Calu3 (cell line): ENCODE measurements at places on chromosomes 16 and 17. TPM values are rescaled to one million over a fixed set of nuclear protein-coding genes. Genes with fewer than 3 reads are reported as not detected.

- peak; percentile 87 for DNase-seq
Measured at GRCh38 chr17:39960524-39961041, 2.2 kb upstream of the GSDMA start.

GRCh38 chr16:58464047-58464915 is 35.7 kb upstream of the NDRG4 start:
- peak; percentile 53 for DNase-seq

- DNase-seq, result no peak
Measured at GRCh38 chr17:16446338-16446983, 31.1 kb downstream of the TRPV2 start.

- DNase-seq, result no peak
Measured at GRCh38 chr16:27198451-27199234, 4.7 kb upstream of the KDM8 start.

DNA sequence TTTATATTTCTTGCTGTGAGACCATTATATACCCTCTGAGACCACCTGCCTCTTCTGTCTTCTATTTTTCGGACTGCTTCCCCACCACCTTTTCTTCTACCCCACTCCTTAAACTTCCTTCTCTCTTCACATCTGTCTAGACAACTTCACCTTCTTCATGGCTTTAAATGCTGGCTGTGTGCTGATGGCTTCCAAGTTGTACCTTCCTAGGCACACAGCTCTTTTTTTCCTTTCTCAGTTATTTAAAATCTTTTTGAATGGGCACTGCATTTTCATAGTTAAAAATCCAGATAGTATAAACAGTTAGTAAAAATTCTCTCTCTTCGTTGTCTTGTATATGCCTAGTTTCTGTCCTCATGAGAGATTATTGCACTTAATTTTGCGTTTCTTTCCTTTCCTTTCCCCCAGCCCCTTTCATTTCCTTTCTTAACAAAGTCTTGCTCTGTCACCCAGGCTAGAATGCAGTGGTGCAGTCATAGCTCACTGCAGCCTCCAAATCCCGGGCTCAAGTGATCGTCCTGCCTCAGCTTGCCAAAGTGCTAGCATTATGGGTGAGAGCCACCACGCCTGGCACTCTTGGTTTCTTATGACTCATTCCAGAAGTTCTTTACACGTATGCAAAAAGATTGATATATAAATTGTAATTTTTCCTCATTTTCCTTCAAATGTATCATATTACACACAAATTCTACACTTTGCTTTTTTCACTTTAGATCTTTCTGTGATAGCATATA is 114.3 kb downstream of the NPIPB5 start:
- no peak for DNase-seq

GRCh38 chr16:65621640-65622039 is 499.8 kb upstream of the CDH11 start:
- DNase-seq, result no peak

DNA sequence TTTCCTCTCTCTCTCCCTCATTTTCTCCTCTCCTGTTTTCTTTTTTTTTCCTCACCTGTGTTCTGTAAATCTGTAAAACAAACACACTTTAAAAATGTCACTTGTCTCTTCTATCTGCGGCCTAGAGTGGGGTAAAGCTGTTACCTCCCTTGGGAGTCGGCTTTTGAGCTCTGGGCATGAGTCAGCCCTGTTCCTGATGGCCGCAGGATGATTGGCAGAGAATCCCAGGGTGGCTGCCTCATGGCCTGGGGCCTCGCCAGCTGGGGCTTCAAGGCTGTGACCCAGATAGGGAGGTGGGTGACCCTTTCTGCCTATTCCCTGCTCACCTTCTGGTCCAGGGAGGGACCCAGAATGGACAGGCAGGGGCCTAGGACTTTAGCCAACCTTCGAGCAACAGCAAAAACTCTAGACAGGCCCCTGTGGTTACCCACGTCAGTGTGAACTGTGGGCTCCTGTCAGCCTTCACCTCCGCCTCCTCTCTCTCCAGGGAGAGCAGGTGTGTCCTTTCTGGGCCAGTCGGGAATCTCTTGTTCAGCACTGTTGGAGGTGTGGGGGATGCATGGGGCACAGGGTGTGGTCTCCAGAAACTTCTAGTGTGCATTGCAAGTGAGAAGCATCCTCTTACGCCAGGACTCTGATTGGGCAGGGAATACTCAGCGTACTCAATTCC is 87.4 kb downstream of the RAP1GAP2 start:
- no peak for DNase-seq

DNA sequence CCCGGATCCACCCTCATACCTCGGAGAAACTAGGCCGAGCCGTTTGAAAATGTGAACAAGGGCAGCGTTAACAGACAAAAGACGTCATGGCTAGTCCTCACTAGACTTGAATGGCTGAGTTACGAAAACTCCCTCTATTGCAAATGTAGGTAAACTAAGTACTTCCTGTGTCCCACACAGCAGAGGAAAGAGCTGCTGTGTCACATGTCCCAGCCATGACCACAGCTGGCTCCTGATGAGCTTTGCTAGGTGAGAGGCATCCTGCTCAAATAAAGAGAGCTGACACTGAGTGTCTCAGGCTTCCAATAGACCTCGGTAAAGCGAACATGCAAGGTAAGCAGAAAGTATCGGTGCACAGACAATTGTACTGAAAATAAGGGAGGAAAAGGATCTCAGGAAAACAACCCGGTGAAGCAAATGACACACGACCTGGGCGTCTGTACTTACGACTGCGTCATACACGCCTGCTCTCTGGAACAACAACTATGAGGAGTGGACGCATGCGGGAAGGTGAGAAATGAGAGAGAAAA is 26.0 kb downstream of the TMEM204 start:
- no peak for DNase-seq

- DNase-seq, result peak; percentile 53
Measured at GRCh38 chr16:5056352-5056751, 9.4 kb downstream of the C16orf89 start.

- DNase-seq, result no peak
Measured at GRCh38 chr17:29131814-29132682, 48.1 kb downstream of the MYO18A start.

DNA sequence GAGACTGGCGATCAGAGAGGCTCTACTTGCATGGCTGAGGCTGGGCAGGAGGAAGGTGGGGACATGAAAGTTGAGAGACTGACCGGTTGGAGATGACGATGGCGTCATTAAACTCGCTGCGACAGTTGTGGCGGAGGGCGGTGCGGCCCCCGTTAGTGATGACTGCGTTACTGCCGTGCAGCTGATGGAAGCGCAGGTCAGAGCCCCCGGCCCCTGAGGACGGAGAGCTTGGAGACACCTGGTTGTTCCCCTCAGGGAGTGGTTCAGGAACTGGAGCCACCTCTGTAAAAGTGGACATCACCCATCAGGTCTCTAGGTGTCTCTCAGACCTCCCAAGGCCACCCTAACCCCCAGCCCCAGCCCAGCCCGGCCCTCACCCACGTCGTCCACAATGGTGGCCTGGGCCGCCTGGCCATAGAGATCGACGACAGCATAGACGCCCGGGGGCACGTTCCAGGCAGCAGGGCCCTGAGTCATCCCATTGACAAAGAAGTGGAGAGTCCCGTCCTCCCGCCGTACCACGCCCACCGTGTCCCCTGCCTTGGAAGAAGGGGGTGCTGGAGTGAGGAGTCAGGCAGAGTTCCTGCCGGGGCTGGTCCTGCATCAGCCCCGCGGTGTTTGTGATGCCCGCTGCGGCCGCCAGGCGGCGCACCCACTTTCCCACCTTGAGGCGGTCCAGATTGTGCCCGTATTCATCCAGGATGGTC is 5.3 kb downstream of the NEURL4 start:
- DNase-seq, result no peak

- no peak for DNase-seq
Measured at GRCh38 chr16:57245472-57246113, 534 bp downstream of the ARL2BP start.

The NPIPB8 gene
- total RNA-seq, result 1.2 and 1.8 TPM in 2 replicates

DNA sequence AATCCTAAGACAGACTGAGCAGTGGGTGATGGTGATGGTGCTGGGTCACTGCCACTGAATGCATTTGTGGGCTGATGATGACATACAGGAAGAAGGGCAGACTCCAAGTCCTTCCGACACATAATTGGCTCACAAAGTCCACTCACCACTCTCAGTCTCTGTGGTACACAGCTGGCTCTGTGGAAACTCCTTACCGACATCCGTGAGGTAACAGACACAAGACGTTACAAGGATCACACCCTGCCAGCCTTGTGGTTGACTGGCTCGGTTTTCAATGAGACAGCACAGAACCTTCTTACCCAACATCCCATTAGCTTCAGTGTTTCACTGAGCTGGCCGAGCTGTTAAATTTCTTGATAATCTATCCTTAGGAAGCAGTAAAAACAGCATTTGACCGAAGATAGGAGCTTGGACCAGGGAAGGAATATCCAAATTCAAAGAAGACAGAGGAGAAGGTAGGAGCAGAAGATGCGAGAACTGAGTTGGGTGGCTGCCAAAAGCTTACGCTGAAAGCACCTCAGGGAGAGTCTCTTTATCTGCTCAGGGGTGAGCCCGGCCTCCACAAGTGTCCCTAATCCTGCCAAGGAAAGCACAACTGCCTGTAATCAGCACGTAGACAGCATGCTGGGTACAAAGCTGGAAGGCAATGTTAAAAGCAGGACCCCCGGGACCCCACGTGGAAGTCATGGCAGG is 5.5 kb upstream of the MXRA7 start:
- DNase-seq, result no peak

DNA sequence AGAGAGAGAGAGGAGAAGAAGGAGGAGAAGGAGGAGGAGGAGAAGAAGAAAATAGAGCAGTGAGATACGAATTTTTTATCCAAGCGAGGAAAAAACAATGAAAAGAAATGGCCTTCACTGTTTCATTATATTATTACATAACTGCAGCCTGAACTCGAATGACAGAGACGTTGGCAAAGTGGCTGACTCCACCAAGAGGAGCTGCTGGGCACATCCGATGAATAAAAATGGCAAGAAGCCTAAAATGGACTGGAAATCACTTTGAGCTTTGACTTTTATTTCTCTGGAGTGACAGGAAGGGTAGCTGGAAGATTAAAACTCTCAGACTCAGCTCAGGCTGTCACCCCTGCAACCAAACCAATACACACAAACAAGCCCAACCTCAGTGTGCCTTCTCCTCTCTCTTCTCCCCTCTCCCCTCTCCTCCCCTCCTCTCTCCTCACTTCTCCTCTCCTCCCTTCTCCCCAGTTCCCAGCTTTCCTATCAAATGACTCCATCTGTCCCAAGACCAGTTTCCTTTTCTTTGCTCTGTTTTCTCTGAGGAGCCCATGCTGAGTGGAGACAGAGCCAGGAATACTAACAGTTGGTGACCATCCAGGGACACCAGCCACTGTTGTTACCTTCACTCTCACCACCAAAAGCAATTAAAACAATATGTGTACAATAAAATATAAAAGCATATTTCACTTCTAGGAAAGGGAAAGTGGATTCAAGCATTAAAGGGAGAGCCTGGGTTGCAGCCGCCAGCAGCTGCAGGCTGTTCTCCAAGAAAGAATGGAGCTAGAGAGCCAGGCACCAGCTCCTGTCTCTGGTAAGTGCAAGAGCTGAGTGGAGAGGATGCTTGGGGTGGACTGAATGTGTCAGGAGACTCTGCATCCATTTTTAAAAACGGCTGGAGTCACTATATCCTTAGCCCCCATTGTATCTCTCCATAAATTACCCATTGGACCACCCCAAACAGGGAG is 51.2 kb downstream of the SOX9 start:
- DNase-seq, result no peak

The RHBDF2 gene
- total RNA-seq, result 47.7 and 47.9 TPM in 2 replicates

GRCh38 chr17:78318843-78319242 is 41.0 kb downstream of the SOCS3 start:
- no peak for DNase-seq

The KIFC3 gene
- 64.6 and 68.4 TPM in 2 replicates for total RNA-seq

DNA sequence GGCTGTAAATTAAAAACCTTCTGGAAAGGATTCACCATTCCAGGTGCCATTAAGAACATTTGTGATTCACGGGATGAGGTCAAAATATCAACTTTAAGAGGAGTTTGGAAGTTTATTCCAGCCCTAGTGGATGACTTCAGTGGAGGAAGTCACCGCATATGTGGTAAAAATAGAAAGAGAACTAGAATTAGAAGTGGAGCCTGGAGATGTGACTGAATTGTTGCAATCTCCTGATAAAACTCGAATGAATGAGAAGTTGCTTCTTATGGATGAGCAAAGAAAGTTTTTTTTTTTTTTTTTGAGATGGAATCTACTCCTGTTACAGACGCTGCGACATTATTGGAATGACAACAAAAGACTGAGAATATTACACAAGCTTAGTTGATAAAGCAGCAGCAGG is 26.7 kb downstream of the CCL4 start:
- DNase-seq, result no peak

- DNase-seq, result no peak
Measured at GRCh38 chr17:77854083-77854758, 104.3 kb upstream of the TNRC6C start.

DNA sequence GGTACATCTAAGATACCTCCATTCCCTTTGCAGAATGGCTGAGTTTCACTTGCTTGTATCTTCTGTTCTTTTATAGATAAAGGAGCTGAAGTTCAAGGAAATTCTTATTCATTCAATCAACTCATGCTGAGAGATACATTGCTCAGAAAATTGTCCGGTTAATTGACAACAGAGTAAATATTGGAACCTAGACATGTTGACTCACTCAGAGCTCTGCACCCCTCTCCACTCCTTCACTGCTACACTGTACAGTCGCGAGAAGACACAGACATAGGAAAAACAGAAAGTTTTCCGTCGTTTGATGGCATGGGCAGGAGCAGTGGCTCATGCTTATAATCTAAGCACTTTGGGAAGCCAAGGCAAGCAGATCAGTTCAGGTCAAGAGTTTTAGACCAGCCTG is 690.5 kb upstream of the SOX9 start:
- no peak for DNase-seq

The DDX5 gene
- total RNA-seq, result 384 and 477 TPM in 2 replicates

The ST6GALNAC2 gene
- 10.5 and 11.6 TPM in 2 replicates for total RNA-seq

DNA sequence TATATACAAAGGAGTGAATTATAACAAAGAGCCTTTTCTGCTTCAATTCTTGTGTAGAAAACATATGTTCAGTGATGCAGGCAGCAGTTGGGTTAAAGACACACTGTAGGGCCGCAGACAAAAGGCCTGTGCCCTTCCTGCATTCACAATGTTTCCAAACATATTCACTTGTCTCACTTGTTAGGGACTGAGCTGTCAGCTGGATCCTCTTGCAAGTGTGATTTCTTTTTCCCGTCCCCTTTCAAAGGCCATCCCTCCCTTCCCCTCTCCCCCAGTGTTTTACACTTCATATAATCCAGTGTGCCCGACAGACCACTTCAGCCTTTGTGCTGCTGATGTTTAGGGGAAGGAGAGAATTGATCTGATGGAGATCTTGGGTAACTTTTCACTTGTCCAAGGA is 217.0 kb downstream of the FTO start:
- no peak for DNase-seq

DNA sequence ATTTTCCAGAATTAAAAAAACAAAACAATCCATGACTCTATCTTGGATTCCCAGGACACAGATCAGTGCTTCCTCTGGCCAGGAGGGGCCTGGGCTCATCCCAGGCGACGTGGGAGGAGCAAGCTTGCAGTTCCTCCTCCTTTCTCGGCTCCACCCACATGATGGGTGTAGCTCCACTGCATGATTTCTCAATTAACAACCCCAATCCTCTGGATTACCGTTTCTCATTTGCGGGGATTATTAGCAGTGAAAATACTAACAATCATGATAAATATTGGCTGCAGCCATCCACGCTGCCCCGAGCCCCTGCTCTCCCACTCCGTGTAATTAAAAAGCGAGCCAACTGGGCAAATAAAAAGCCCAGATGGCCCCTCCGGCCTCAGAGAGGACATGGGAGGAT is 46.4 kb upstream of the SDK2 start:
- no peak for DNase-seq

GRCh38 chr16:88940862-88941817 is 35.9 kb downstream of the CBFA2T3 start:
- DNase-seq, result no peak

The MTHFSD gene
- total RNA-seq, result 47.8 and 48.9 TPM in 2 replicates

- DNase-seq, result peak; percentile 87
Measured at GRCh38 chr16:86664522-86665318, 86.4 kb downstream of the FOXL1 start.
